ENCODE measurements at places on chromosomes 13 and 19.

DNA sequence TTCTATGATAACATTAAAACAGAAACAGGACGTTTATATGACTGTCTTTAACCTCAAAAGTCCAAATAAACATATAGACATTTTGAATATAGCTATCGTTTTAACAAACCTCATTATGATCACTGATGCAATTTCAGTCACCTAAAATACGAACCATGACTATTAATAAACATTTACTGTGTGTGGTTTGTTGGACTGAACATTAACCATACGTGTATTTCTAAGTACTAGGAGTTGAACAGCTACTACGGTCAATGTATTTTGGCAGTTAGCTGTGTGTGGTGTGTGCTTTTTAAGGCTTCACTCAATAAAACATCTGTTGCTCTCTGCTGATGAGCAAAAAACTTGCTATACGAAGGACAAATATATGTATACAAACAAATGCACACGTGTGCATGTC, 281.4 kb downstream of the ABCC4 start:
- DNase-seq, result no peak

DNA sequence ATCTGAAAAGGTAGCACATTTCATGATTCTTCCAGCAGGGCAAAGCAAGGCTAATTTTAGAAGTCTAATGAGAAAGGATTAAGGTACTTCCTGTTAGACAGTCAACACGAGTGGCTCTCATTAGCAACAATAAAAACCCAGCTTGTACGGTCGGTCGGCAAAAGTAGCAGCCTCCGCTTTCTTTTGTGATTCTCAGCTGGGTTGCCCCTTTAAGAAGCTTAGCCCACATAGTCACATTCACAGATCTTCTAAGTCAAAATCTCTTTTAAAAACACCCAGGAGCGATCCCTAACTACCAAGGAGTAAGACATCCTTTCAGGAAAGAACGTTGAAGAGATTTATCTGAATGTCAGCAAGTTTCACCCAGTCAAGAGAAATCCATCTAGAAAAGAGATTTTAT, 684.8 kb downstream of the DIAPH3 start:
- no peak for DNase-seq

DNA sequence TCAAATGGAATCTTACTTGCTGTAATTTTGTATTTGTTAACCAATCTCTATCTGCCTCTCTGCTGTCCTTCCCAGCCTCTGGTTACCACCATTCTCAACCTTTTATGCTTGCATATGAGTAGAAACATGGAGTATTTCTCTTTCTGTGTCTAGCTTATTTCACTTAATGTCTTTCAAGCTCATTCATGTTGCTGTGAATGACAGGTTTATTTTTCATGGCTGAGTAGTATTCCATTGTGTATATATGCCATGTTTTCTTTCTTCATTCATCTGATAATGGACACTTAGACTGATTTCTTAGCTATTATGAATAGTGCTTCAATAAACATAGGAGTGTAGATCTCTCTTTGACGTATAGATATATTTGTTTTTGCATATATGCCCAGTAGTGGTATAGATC, 13.4 kb downstream of the ZNF460 start:
- no peak for DNase-seq

DNA sequence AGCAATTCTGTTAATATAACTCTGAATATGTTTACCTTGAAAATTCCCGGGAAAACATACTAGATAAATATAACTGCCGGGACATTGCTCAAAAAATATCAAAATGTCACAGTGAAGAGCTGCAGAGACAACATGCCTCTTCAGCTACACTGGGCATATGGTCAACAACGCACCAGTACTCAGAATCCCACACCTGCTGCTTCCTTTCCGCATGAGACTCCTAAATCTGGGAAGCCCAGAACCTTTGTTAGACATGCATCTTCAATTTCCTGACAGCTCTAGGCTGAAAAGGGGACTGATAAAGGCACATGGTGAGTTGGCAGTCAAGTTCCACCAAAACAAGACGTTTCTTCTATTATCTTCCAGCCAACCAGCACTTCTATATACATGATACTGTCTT, 53.7 kb downstream of the USP12 start:
- no peak for DNase-seq

GRCh38 chr19:51007488-51007887, 6.1 kb upstream of the KLK8 start:
- DNase-seq, result no peak

- no peak for DNase-seq
These were observed 33.2 kb downstream of the CACNG6 start for GRCh38 chr19:54024660-54025059.

GRCh38 chr13:46332772-46333171, 54.3 kb downstream of the RUBCNL start:
- no peak for DNase-seq

- peak; percentile 70 for DNase-seq
These were observed 14.6 kb downstream of the FAM187B start for GRCh38 chr19:35213663-35214632.

DNA sequence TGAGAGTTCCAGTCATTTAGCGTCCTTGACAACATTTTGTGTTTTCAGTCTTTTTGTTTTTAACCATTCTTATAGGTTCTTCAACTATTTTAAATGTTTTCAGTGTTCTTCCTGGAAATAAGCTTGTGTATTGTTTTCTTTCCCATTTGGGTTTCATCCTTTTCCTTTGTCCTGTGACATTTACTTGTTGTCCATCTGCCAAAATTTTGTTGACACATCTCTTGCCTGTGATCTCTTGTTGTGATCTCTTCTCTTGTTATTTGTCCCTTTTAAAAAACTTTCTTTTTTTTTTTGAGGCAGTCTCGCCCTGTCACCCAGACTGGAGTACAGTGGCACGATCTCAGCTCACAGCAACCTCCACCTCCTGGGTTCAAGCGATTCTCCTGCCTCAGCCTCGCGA, 96.5 kb downstream of the PDS5B start:
- no peak for DNase-seq

DNA sequence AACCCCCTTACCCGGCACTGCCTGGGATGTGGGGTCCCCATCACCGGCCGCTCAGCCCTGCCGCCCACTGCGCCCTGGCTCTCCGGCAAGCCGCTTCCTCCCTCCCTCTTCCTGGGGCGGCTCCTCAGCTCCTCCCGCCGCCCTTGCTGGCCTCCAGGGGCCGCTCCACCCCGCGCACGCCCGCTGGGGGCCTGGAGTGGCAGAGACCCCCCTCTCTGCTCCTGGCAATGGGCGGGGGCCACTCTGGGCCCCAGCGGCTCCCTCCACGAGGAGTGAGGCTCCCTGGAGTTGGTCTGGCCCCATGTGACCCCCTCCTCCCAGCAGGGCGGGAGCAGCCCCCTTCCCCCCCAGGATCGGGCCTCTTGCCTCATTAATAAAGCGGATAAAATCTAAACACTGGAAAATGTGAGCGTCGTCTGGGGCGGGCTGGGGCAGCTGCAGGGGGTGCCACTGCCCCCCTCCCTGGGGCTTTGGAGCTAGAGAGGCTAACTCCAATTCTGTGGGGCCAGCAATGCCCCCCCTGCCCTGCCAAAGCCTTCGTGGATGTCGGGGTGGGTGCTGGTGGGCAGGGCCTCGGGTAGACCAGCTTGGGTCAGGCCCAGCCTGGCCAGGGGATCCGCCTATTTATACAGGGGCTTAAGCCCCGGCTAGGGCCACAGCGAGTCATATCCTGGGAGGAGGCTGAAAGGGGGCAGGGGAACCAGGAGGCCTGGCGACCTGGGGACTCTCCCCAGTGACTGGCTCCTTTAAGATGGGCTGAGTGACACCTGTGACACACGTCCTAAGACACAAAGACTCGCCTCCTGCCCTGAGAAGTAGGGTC, at the start of gene PTGER1:
Gene PTGER1, minus strand, starts transcription at position 104 of the 823 bp plus-strand sequence. CDS start 1,034 bp downstream, outside the sequence.
- no peak for DNase-seq

DNA sequence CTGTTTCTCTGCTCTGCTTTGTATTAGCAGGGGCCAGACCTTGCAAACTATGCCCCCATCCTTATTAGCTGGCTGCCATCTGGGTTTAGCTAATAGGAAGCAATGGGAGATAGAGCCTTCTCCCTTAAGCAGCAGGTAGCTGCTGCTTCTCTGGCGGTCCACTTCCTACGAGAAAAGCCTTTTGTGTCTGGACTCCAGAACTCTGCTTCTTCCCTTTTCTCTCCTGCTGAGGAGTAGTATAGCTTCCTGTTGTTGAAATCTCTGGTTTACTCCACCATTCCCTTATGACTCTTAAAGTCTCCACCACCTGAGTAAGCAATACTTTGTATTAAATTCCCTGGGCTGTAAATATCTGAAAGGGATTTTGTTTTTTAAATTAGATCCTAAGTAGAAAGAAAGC, 147.1 kb downstream of the DNAJC15 start:
- DNase-seq, result no peak

- no peak for DNase-seq
These were observed 90.9 kb downstream of the NALCN start for GRCh38 chr13:101325423-101325822.

GRCh38 chr19:14437578-14438140, 4.6 kb downstream of the PKN1 start:
- no peak for DNase-seq
